SHP77 (cell line): ENCODE measurements at places on chromosomes 6 and 20.
A peak's percentile ranks its signal among the peaks of the same experiment; 100 is the strongest.

DNA sequence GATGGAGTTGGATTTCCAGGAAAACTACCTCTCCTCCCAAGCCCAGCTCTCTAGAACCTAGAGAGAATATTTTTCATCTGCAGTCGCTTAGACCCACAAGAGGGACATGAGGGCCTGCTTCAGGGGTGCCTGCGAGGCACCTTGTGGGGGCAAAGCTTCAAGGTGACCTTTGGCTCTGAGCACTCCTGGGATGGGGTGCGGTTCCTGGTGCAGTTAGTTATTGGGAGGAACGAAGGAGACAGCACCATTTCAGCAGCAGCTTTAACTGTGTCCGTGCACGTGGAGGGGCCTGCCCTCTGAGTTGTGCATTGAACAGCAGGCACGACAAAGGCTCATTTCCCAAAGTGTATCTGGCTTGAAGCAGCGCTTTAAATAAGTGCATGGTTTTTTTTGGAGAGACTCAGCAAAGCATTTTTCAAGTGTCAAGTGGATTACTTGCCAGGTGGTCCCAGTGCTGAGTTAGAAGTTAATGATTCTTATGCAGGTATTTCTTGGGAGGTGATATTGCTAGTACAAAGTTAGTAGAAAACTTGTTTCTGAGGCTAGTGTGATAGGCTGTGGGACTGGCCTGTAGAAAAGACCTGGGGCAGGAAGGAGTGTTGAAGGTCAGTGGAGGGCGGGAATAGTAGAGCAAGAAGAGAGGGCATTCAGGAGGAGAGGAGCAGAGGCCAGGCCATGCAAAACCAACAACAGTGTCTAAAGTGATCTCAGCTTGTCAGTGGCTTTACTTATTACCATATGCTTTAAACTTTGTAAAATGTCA lies 3.8 kb downstream of the IGF2R start:
- DNase-seq, result no peak

- DNase-seq, result no peak
Observed at GRCh38 chr6:21431526-21431925, 162.0 kb upstream of the SOX4 start.

DNA sequence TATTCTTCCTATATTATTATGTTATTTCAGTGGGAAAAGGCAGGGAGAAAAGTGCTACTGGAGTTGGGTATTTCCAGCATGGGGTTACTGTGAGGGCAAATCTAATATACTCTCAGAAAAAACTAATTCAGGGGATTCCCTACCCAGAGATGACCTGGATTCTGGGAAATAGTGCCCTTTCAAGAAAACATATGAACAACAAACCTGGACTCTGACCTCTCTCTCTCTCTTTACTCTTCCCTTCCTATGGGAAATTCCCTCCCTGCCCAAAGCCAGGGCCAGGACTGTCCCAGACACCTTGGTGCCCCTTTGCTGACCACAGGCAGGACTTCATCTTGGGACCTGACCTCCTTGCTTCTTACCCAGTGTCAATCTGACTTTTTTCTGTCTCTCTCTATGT lies 1.6 kb upstream of the UBD start:
- no peak for DNase-seq

GRCh38 chr20:57450419-57450818 lies 59.2 kb downstream of the RBM38 start:
- no peak for DNase-seq

DNA sequence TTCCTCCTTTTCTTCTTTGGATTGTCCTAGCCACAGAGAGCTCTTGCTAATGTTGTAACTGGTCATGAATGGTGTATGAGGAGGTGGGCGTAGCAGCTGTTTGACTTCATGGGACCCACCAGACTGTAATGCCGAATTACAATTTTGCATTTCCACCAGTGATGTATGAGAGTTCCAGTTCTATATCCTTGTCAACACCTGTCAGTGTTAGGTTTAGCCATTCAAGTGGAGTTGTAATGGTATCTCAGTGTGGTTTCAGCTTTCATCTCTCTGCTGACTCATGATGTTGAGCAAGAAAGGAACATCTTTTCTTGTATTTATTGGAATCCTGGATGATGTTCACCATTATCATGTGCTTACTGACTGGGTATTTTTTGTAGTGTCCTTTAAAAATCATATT lies 5.1 kb downstream of the IGF2R start:
- DNase-seq, result peak; percentile 60

- DNase-seq, result no peak
Observed at GRCh38 chr6:14016935-14017625, 92.3 kb downstream of the RNF182 start.

DNA sequence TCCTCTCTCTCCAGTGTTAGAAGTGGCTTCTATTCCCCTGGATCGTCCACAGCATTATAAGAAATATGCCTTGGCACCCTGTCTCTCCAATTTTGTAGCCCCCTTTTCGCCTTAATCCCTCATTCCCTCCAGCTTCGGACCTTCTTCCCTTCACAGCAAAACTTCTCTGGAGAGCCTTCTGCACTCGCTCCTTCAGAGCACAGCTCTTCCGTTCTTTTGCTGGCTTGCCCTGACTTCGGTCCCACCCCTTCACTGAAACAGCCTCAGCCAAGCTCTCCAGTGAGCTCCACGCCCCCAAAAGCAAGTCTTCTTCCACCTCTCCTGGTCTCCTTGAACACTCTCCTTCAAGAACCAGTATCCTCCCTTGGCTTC lies 134.7 kb upstream of the RNF24 start:
- no peak for DNase-seq

DNA sequence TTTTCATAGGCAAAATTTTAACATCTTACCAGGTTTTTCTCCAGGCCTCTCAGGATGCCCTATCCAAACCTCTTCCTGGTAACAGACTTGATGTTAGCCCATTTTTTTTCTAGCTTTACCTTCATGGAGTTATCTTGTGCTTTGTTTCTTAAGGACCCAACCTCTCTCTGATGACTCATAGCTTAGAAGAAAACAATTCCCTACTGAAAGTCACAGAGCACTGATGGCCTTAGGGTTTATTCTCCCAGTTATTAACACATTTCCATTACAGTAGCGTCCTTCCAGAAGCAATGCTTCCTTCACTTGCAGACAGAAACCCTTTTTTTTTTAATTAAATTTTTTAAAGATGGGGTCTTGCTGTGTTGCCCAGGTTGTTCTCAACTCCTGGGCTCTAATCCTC lies 79.4 kb downstream of the IYD start:
- no peak for DNase-seq

DNA sequence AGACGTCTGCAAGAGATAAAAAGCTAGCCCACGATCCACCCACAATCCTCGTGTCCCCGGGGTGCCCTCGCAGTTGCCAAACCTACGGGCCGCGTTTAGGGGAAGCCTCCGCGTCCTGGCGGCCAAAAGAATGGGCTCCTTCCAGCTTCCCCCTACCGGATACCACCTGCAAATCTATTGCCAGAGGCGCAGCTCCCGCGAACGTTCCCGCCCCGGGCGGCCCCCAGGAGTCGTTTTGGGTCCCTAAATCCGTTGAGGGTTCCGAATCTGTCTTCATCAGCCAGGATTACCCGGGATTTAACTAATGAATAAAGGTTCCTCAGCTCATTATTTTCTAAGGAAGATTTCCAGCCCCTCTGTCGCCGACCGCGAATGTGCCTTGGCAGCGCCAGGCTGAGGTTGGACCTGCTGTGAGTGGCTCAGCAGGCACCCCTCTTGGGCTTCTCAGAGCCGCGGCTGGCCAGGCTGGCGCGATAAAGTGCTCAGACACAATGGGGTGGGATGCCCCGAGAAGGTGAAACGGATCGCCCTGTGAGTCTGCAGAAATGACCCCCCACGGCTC lies 2.8 kb upstream of the VSX1 start:
- no peak for DNase-seq

DNA sequence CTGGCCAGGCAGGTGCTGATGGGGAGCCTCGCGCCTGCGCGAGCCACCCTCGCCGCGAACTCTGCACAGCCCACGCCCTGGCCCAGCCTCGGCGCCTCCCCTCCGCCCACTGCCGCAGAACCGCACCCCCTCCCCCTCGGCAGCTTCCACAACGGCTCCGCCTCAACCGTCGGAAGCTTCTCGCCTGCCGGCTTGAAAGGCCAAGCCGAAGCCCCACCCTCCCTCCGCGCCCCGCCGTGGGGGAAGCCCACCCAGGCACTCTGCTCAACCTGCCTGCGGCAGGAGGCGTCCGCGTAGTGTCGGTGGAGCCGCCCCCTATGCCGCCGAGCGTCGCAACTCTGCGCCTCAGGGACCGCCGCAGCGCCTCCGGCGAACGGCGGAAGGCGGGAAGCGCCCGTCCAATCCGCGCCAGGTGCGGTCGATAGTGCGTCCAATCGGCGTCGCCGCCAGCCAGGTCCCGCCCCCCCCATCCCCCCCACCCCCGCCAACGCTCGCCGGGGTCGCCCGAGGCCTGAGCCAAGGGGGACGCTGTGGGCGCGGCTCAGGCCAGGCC lies at the start of gene SYCP2:
Gene SYCP2 (minus strand): TSS at position 342 of the 553 bp plus-strand sequence. CDS start 11,224 bp downstream, outside the sequence.
- no peak for DNase-seq

- DNase-seq, result no peak
Observed at GRCh38 chr6:160069459-160069858, 52.2 kb upstream of the SLC22A1 start.
